ENCODE measurements at places on chromosomes 2 and 18.

GRCh38 chr2:121066526-121066925 is 218.5 kb downstream of the TFCP2L1 start:
- no peak for DNase-seq

DNA sequence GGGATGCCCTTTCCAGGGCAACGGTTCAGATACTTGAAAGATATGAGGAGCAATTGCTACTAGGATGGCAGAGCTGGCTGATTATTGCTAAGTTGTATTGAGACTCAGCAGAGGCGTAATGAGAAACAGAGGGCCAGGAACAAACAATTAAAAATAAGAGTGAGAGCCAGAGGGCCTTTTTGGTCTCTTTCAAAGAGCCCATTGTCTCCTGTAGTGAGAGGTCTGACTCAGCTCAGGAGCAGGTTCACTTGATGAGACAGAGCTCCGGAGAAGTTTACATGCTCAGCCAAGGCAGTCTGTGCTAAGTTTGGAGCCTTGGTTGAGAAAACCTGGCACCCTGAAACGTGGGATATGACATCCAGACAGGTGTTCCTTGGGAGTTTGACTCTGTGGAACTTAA is 303.9 kb upstream of the DLGAP1 start:
- DNase-seq, result no peak

DNA sequence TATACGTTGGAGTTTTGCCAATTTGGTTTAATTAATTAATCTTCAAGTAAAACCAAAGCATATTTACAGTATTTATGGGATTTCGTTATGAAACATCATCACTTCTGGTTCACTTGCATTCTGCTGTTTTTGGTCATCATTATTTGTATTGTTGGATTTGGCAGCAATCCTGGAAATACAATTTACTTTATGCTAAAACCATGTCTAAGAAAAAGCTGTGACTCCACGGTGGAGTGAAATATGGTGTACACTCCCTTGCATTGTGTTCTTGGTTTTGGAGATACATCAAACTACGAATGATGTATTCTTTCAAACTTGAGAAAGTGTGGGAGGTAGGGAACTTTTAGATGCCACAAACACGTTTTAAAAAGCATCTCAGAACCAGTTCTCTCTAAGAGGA is 106.4 kb downstream of the CTAGE1 start:
- DNase-seq, result no peak

- DNase-seq, result no peak
These were observed 22.5 kb upstream of the NDUFV2 start for GRCh38 chr18:9079818-9080528.

GRCh38 chr2:181902625-181903024 is 11.1 kb downstream of the ITPRID2 start:
- DNase-seq, result no peak

DNA sequence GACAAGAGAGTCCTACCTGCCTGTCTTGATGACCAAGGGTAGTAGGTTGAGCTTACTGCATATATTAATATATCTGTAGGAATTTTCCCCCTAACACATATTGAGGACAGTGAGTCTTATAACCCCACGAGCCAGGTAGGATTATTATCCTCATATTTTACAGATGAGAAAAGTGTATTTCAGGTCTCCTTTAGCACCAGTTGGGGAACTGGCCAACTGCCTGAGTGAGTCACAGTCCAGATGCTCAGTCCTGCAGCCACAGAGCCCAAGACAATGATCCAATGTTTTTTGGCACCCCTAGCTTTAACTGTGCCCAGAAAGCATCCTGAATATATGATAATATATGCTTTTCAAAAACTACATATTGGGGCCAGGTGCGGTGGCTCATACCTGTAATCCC is 30.8 kb upstream of the GLS start:
- DNase-seq, result peak; percentile 37

- peak; percentile 41 for DNase-seq
These were observed 28.1 kb downstream of the SGPP2 start for GRCh38 chr2:222452422-222452950.

- DNase-seq, result no peak
These were observed 110.6 kb upstream of the PXDN start for GRCh38 chr2:1854729-1855547.

DNA sequence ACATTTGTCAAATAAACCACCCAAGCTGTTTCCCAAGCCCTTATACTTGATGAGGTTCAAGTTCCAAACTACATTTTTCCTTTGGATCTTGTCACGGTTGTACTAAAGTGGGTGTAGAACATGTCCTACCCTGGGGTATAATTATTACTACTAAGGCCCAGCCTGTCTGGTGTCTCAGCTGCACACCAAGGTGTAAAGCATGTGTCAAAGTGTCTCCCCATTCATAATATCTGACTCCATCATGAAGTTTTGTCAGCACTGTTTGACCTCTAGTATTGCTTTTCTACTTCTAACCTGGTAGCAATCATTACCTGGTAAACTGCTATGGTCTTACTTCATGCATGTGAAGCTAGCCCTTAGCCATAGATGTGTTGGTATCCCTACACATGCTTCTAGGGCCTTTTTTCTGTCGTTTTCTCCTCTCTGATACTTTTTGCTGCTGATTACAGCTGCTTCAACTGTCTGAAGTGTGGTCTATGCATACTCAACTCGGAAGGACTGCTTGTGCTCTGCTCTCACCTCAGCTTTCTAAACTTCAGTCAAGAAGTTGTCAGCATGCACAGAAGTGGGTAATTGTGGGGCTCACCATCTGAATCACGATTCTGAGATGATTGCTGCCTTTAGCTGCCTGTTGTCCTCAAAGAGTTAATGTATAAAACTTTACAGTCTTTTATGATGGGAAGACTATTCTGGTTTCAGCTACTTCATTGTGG is 445.7 kb upstream of the TRIB2 start:
- DNase-seq, result no peak

GRCh38 chr18:32469190-32469651 is 1.5 kb downstream of the GAREM1 start:
- DNase-seq, result peak; percentile 57

Measured in left ventricle myocardium superior (tissue), 1 donor.